ENCODE measurements at places on chromosomes 4 and X. TPM values are rescaled to one million over a fixed set of nuclear protein-coding genes. Genes with fewer than 3 reads are reported as not detected.

MAGEB16 gene
- total RNA-seq: not detected

DNA sequence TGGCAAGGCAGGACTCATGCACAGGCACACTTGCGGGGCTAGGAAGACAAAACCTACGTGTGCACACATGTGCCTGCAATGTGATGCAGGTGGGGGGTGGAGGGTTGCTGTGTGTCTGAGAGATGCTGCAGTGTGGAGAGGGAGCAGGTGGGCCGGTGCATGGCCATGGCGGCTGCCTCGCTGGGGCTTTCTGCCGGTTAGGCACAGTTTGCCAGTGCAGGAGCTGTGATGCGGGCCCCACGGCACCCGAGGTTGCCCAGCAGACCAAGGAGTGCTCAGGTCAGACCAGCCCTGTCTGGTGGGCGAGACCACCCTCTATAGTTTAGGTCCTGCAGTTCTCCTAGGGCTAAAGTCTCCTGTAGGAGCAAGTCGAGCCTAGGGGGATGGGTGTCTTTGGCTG, 4.4 kb upstream of the AFM start:
- no peak for DNase-seq

DNA sequence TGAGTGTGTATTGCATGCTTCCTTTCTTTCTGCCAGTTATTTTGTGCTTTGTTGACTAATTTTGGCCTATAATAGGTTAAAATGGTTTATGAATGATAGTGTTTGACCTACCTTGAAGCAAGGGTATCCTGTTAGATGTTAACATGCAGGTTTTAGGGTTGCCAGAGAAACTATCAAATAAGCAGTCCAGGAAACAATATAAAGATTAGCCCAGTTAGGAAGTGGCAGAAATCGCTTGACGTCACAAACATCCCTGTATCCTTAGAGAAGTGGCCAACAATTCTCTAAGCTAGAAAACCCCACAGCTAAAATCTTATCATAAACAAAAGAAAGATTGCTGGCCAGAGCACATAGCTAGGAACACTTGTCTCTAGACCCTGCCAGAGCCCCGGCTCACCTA, 3.8 kb downstream of the NAP1L5 start:
- no peak for DNase-seq

FAM184B gene
- total RNA-seq: not detected

- DNase-seq: no peak
These were observed 158.0 kb downstream of the KCNIP4 start for GRCh38 chr4:21790438-21791029.

- no peak for DNase-seq
These were observed 143.0 kb downstream of the CXXC4 start for GRCh38 chr4:104351706-104352105.

DNA sequence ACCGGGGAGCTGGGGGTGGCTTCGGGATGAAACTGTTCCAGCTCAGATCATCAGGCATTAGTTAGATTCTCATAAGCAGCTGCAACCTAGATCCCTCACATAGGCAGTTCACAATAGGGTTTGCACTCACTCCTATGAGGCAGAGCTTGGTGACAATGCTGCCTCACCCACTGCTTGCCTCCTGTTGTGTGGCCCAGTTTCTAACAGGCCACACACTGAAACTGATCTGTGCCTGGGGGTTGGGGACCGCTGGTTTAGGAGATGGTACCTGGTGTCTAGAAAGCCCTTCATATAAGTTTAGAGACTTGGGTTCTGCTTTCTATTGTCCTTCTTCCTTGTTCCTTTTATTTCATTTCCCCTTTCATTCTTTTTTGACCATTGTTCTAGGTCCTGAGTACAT, 234.2 kb downstream of the FRAS1 start:
- DNase-seq: no peak

KCND1 gene
- 1.7 TPM for total RNA-seq
